ENCODE measurements at places on chromosomes 1 and 21. TPM values are rescaled to one million over a fixed set of nuclear protein-coding genes. Genes with fewer than 3 reads are reported as not detected.

SLAMF9 gene
- polyA plus RNA-seq: not detected

PTPN14 gene
- 0.46 TPM for polyA plus RNA-seq

LIPI gene
- not detected for polyA plus RNA-seq

SYDE2 gene
- polyA plus RNA-seq: 1.2 TPM

GRIK1 gene
- 0.13 TPM for polyA plus RNA-seq

NCMAP gene
- 0.60 TPM for polyA plus RNA-seq

ESRRG gene
- under 0.01 TPM for polyA plus RNA-seq

PPM1J gene
- polyA plus RNA-seq: 0.92 TPM

LYST gene
- 8.3 TPM for polyA plus RNA-seq

GJB5 gene
- not detected for polyA plus RNA-seq

GJA8 gene
- not detected for polyA plus RNA-seq

SERBP1 gene
- polyA plus RNA-seq: 133 TPM
